Activated CD4-positive, alpha-beta T cell treated with anti-CD3 and anti-CD28 coated beads, Interleukin-2, Interleukin-6, amounts not matched to agents 100 ng/mL and 50 ng/mL, durations not matched to agents 16 hours and 8 hours (primary cell): ENCODE measurements at places on chromosomes 16 and 17.

- DNase-seq = peak; percentile 36
Measured at GRCh38 chr17:68057531-68057952, 22.0 kb downstream of the KPNA2 start.

DNA sequence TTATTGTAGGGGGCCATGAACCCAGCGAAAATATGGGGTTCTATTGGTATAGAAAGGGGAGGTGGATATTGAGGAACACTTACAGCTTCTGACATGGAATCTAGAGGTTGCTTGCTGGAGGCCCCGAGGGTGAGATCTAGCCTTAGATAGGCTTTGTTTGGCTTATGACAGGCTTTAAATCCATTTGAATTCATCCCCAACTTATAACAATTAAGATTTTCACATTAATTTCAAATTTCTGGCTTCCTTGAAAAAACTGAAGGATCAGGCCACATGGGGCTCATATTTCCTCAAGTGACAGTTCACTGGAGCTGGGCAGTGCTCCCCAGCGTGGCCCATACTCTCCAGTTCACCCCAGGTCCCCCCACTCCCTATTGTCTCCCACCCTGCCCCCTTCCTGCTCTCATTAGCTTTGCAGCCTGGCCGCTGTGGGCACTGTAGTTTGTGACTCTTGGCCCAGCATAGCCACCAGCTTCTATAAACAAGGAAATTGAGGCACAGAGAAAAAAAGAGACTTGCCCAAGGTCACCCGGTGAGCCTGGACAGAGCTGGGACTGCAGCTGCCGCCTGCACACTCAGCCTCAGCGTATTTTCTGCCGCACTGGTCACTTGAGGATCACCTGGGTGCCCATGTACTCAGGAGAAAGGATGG lies 19.8 kb upstream of the ADGRG1 start:
- no peak for DNase-seq

DNA sequence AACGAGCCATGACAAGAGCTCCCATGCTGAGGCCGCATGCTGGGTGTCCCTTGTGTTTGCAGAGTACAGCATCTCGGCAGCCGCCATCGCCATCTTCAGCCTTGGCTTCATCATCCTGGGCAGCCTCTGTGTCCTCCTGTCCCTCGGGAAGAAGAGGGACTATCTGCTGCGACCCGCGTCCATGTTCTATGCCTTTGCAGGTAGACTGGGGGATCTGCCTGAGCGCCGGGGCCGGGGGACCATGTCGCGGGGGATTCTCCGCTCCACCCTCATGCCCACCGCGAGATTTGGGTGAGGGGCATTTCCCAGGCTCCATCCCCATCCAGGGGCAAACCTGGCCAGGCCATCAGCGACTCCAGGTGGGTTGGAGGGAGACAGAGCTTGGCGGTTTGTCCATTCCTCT lies 10.7 kb downstream of the CACNG1 start:
- DNase-seq = no peak

DNA sequence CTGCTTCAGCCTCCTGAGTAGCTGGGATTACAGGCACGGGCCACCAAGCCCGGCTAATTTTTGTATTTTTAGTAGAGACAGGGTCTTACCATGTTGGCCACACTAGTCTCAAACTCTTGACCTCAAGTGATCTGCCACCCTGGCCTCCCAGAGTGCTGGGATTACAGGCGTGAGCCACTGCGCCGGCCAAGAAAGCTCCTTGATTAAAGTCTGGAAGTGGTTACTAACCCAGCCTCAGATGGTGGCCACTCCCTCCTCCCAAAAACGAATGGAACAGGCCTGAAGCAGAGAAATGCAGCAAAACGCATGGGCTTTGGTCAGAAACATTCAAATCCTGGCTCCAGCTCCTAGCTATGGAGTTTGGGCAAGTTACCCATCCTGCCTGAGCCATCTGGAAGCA lies 11.3 kb downstream of the FKBP10 start:
- DNase-seq = no peak

- no peak for DNase-seq
Measured at GRCh38 chr17:6752068-6752909, 3.6 kb upstream of the XAF1 start.

DNA sequence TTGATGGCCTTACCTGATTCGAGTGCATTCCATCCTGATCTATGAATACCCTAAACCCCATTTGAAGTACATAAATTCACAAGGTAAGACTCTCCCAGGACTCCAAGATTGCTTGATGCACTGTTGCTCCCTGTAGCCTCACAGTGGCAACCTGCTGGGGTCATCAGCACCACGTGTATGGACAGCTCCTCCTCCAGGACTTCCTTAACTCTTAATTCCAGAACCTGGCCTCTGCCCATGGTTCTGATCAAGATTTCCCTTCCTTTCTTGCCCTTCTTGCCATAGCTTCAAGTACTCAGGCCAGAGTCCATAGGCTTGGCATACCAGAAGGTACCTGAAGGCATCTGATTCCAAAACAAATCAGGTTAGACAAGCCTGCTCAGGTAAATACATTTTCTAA lies 34.0 kb upstream of the NLK start:
- DNase-seq = no peak

GRCh38 chr17:27315796-27316465 lies 22.0 kb downstream of the WSB1 start:
- no peak for DNase-seq

DNA sequence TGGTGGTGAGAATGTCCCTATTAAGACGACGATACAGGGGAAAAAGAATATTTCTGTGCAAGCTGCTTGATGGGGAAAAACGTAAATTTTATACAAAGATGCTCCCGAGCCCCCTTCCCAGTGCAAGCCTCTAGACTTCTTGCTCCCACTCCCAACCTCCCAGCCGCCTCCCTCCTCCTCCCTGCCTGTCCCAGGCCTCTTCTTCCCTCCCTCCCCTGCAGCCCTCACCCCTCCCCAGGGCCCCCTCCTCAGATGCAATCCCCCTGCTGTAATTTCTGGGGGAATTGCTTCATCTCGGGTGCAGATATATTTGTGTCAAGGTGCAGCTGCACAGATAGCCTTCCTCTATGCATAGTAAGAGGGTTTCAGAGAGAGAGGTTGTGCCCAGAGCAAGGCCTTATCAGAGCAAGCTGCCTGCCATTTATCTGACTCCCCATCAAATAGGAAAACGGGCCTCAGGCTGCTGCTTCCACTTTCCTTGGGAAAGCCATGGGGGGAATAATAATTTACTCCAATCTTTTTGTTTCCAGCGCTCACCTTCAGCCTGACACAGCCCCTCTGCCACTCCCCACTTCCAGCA lies 47.4 kb upstream of the LHX1 start:
- DNase-seq = no peak

DNA sequence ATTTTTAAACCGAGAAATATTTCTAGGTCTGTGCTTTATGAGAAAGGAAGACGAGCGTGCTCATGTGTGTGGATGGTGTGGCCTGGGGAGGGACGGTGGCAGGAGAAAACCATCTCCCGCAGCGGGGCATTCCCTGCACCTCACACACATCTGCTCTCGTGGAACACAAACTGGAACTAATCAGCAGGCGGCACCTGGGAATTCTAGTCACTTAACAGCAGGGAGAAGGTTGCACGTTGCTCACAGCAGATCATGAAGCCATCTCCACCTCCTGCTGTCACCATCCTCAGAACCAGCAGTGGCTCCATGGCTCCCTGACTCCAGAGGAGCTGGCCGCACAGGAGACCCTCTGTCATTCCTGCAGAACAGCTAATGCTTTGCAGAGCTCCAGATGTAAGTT lies 35.2 kb downstream of the ADCY9 start:
- no peak for DNase-seq

- no peak for DNase-seq
Measured at GRCh38 chr17:69192754-69193153, 35.9 kb downstream of the ABCA10 start.

DNA sequence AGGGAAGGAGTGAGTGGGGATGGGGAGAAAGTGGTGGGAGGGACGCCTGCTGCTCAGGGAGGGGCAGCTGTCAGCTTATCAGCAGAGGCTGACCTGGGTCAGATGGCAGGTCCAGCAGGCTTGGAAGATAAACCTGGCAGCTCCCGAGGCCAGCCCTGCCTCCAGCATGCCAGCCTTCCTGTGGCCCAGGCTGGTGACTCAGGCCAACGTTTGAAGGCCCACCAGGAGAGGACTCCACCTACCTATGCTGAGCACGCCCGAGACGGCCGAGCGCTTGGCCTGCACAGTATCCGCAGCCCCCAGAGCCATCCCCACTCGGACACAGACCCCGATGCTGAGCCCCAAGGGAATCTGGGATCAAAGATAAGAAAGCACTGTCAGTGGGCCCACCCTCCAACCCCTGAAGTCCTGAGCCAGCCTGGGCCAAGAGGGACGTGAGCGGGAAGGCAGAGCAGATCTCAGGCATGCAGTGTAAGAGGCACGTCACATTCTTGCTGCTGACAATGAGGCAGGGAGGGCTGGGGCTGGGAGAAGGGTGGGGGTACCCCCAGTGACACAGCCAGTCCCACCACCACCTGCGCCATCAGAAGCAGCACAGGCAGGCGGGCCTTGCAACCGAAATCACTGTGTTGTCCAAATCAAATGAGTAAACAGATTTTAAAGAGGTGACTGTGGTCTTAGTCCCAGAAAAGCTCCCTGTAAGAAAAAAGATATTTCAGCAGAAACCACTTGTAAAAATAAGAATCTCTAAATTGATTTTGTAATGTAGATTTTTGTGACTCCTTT lies 12.4 kb downstream of the SLC47A2 start:
- DNase-seq = no peak

DNA sequence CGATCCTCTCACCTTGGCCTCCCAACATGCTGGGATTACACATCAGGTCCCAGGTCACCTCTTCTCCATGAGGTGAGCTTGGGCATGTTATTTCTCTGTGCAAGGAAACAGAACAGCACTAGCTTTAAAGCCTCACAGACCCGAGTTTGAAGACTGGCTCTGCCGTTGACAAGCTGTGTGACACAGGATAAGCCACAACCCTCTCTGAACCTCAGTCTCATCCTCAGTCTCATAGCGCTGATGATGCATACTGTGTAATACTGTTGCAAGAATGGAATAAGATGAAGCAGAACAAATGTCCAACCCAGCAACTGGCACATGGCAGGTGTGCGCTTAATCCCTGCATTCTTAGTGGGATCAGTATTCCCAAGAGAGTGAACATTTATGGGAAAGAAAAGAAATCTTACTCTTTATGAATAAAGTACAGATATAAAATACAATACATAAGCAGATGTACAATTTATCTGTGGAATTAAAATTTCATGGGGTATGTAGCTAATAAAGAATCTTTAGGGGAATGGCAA lies 43.5 kb downstream of the ABAT start:
- no peak for DNase-seq

DNA sequence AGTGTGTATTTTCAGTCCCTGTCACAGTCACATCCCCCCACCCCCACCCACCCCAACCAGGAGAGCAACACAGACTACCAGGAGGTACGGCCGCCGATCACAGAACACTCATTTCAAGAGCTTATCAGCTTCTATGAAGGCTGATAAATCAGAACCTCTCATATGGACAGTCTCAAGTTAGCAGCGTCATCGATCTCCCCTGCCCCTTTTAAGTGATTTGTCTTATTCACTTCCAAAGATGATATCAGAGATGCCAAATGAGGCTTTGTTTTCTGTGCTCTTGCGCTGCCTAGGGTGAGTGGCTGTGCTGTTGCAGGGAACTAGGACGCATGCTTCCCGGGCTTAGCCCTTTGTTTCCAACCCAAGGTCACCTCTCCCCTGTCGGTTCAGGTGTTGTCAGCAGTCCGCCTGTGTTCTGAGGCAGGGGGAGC lies 26.8 kb upstream of the PMFBP1 start:
- no peak for DNase-seq

GRCh38 chr17:60079401-60080243 lies 901 bp upstream of the HEATR6 start:
- DNase-seq = no peak

- no peak for DNase-seq
Measured at GRCh38 chr17:76812263-76812662, 55.9 kb upstream of the MGAT5B start.

DNA sequence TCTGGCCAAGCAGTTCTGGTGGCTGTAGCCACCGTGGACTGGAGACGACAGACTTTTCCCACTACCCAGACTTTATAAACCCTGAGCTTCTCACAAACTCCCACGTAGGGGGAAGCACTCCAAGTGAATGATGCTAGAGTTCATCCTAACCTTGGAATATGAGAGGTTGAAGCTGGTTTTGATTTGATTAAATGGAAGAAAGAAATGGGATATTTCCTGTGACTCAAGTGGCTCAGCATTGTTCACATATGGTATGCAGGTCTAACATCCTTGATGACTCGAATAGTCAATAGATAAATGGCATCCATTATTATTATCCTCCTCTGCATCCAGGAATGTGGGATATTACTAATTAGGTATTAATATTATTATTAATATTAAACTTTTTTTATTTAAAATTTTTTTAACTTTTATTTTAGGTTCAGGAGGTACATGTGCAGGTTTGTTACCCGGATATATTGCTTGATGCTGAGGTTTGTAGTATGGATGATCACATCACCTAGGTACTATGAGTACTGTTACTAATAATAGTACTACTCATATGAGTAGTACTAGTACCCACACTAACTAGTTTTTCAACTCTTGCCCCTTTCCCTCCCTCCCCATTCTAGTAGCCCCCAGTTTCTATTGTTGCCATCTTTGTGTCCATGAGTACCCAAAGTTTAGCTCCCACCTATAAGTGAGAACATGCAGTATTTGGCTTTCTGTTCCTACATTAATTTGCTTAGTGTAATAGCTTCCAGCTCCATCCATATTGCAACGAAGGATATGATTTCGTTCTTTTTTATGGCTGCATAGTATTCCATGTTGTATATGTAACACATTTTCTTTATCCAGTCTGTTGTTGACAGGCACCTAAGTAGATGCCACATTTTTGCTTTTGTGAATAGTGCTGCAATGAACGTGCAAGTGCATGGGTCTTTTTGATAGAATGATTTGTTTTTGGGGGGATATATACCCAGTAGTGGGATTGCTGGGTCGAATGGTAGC lies 22.9 kb downstream of the PIK3R6 start:
- no peak for DNase-seq

DNA sequence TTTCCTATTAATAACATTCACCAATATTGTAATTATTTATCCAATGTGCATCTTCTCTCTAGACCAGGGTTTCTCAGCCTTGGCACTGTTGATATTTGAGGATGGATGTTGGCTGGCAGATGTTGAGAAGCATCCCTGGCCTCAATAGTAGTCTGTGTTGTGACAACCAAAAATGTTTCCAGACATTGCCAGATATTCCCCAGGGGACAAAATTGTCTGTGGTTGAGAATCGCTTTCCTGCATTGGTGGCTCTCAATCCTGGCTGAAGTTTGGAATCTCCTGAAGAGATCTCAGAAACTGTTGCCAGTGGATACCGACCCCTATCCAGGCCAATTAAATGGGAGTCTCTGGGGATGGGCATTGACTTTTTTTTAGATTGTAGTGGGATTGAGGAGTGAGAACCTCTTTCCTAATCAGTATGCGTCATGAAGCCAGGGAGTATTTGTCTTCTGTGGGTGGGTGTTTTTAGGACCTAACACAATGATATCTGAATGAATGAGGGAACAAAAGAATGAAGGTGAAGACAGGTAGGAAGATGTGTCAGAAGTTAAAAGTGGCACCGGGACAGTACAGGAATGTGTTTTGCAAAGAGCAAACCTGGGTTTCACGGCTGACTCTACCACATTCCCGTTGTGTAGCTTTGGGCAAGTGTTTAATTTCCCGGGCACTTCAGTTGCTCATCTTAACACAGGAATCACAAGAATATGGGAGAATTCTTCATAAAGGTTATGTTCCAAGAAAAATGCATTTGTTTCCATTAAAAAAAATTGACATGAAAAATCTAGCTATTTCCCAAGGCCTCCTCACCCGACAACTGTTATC lies 24.3 kb downstream of the HSD17B2 start:
- DNase-seq = no peak
